Neural progenitor cell (in vitro differentiated cells): ENCODE measurements at places on chromosomes 4 and X.

DNA sequence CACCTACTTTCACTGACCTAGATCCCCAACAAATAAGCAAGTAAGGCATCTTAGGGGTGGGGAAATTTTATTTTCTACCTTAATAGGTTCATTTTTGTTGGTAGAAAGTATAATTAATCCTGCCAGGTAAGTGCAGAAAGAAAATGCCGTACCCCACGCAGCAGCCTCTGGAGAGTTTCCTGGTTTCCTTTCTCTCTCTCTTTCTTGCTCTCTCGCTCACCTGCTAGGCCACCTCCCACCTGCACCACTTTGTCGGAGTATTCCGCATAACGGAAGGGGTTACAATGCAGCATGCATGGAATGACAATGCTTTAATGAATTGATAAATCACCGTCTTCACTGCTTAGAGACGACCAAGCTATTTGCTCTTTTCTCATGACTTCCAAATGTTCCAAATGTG lies 101.0 kb downstream of the SCD5 start:
- no peak for DNase-seq
- no peaks in the 10 kb centered on the region for H3K27me3 ChIP-seq
- H3K27ac ChIP-seq, result no peak overlapping the region
- no peaks in the 10 kb centered on the region for H3K36me3 ChIP-seq
- H3K4me1 ChIP-seq, result no peaks in the 10 kb centered on the region

DNA sequence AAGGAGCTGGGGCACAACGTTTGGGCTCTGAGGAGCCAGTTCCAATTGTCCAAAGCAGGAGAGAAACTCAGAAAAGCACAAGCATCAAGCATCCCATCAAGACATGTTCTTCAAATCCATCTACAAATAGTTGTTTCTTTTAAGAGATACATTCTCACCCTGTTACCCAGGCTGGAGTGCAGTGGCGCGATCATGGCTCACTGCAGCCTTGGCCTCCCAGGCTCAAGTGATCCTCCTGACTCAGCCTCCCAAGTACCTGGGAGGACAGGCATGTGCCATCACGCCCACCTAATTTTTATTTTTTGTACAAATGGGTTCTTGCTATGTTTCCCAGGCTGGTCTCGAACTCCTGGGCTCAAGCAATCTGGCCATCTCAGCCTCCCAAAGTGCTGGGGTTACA lies 18.1 kb downstream of the NELFA start:
- DNase-seq, result no peak
- H3K27me3 ChIP-seq, result no peaks in the 10 kb centered on the region
- H3K4me3 ChIP-seq, result no peak overlapping the region

- DNase-seq, result no peak
- no peaks in the 10 kb centered on the region for H3K36me3 ChIP-seq
- peaks cover 3% of the 10 kb centered on the region for H3K4me1 ChIP-seq
- no peak overlapping the region for H3K4me3 ChIP-seq
- no peaks in the 10 kb centered on the region for H3K27me3 ChIP-seq
- no peak overlapping the region for H3K27ac ChIP-seq
Measured at GRCh38 chr4:149995134-149995756, 83.0 kb upstream of the DCLK2 start.

DNA sequence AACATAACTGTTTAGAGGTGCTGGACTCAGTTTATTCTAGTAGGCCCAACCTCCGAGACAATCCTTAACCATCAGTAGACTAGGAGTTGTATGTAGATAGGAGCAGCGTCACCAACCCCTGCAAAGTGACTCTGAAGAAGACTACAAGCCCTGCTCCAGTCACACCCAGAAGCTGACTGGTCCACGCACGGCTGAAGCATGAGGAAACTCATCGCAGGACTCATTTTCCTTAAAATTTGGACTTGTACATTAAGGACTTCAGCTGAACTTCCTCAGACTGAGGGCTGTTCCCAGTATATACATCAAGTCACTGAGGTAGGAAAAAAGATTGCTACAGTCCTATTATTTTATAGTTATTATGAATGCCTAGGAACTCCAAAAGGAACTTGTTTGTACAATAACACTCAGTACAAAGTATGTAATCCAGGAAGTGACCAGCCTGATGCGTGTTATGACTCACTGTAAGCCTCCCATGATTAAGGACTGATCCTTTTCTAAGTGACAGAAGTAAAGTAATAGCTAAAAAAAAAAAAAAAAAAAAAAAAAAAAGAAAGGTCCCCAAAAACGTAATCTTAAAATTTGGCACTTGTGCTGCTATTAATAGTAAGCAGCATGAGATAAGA lies 41.6 kb upstream of the UGT2B7 start:
- no peak for DNase-seq
- H3K4me3 ChIP-seq, result no peak overlapping the region

GRCh38 chr4:76192236-76192635 lies 21.4 kb downstream of the SCARB2 start:
- H3K27ac ChIP-seq, result no peak overlapping the region
- H3K4me1 ChIP-seq, result no peaks in the 10 kb centered on the region
- no peaks in the 10 kb centered on the region for H3K27me3 ChIP-seq
- no peaks in the 10 kb centered on the region for H3K36me3 ChIP-seq

DNA sequence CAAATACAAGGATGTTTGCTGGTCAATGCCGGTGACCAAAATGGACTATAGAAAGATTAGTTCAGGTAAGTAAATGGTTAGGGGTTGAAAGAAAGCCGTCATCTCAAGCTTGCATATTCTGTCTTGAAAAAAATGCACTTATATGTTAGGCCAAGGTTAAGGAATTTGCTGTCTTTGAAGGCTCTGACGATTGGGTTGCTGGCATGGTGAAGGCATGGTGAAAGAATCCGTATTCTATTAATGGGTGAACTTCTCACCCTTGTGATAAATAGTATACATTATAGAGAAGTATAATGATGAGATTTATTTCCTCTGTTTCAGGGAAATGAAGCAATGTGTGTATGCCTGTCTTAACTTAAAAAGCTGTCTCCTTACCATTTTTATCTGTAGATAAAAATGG lies 132.6 kb downstream of the ADGRL3 start:
- no peak for DNase-seq
- H3K4me3 ChIP-seq, result no peak overlapping the region
- H3K27ac ChIP-seq, result no peak overlapping the region
- H3K36me3 ChIP-seq, result no peaks in the 10 kb centered on the region
- H3K27me3 ChIP-seq, result no peaks in the 10 kb centered on the region

- H3K4me3 ChIP-seq, result no peak overlapping the region
- H3K27ac ChIP-seq, result no peak overlapping the region
- no peaks in the 10 kb centered on the region for H3K4me1 ChIP-seq
- H3K27me3 ChIP-seq, result no peaks in the 10 kb centered on the region
Measured at GRCh38 chrX:136115126-136115903, 32.0 kb upstream of the FHL1 start.

DNA sequence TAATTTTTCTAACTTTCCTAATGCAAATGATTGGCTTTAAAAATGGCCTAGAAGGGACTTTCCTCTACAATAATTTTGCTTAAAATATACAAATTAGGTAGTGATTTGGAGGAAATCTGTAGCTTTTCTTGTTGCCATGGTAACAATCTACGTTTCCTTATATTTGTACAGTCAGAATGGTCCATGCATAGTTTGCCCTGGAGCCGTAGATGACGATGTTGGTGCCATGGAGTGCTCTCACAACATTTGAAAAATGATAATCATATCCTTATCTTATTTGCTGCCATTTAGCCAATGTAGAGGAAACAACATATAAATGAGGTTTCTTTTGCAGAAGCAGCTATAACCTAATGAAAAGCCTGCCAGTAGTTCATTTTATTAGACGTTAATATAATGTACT lies 89.0 kb upstream of the NMU start:
- H3K36me3 ChIP-seq, result no peaks in the 10 kb centered on the region
- no peak for DNase-seq
- no peak overlapping the region for H3K4me3 ChIP-seq
- H3K27me3 ChIP-seq, result no peaks in the 10 kb centered on the region
- H3K4me1 ChIP-seq, result no peaks in the 10 kb centered on the region
- H3K27ac ChIP-seq, result no peak overlapping the region

GRCh38 chrX:30414144-30414543 lies 105.0 kb upstream of the NR0B1 start:
- H3K36me3 ChIP-seq, result no peaks in the 10 kb centered on the region
- H3K27me3 ChIP-seq, result no peaks in the 10 kb centered on the region
- no peak overlapping the region for H3K27ac ChIP-seq
- no peaks in the 10 kb centered on the region for H3K4me1 ChIP-seq

DNA sequence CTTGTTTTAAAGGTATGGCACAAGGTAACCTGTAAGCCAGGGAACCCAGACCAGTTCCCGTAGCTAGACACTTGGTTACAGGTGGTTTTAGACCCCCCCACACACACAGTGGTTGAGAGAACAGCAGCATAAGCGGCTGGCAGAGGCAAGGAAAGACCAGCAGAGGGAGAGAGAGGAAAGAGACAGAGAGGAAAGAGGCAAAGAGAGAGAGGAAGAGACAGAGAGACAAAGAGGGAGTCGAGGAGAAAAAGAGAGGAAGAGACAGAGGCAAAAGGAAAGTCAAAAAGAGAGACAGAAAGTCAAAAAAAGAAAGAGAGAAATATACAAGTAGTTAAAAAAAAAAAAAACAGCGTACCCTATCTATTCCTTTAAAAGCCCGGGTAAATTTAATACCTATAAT lies 19.5 kb upstream of the PCSK1N start:
- DNase-seq, result peak; percentile 15
- no peak overlapping the region for H3K27ac ChIP-seq
- H3K4me1 ChIP-seq, result no peaks in the 10 kb centered on the region
- no peaks in the 10 kb centered on the region for H3K27me3 ChIP-seq
- no peaks in the 10 kb centered on the region for H3K36me3 ChIP-seq

DNA sequence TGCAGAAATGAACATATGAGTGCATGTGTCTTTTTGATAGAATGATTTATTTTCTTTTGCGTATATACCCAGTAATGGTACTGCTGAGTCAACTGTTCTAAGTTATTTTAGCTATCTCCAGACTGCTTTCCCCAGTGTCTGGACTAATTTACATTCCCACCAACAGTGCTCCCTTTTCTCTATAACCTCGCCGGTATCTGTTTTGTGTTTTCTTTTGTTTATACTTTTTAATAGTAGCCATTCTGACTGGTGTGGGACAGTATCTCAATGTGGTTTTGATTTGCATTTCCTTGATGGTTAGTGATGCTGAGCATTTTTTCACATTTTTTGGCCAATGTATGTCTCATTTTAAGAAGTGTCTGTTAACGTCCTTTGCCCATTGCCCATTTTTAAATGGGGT lies 218.6 kb upstream of the KCNIP4 start:
- H3K27me3 ChIP-seq, result no peaks in the 10 kb centered on the region
- no peak overlapping the region for H3K27ac ChIP-seq
- H3K4me3 ChIP-seq, result no peak overlapping the region
- no peak for DNase-seq
